ENCODE measurements at places on chromosomes 5 and 9.

GRCh38 chr5:169701910-169702451, 64.9 kb downstream of the DOCK2 start:
- DNase-seq: peak; percentile 73

DNA sequence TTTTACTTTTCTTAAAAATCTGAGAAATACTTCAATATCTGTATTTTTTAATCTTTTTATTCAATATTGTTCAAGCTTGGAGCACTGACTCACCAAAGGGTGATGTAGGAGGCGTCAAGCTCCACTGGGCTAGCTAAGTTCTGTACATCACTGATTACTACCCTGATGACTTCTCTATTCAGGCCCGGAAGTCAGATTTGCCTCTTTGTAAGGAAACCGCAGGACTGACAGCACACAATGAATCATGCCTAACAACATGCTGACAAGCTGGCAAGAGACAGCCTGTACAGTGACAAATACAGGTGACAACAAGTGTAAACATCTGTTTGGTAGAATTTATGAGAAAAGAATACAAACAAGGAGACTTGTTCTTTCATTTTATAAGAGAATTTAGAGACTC, 627.9 kb upstream of the RORB start:
- DNase-seq: peak; percentile 78

- DNase-seq: peak; percentile 2
Measured at GRCh38 chr5:108339220-108339619, 42.7 kb downstream of the FBXL17 start.

GRCh38 chr9:10127867-10128266, 484.9 kb downstream of the PTPRD start:
- DNase-seq: no peak

- no peak for DNase-seq
Measured at GRCh38 chr9:34276772-34277171, 52.3 kb downstream of the KIF24 start.

- no peak for DNase-seq
Measured at GRCh38 chr5:154740957-154741356, 14.2 kb upstream of the LARP1 start.

- DNase-seq: peak; percentile 84
Measured at GRCh38 chr9:116365056-116365471, 211.5 kb downstream of the PAPPA start.

DNA sequence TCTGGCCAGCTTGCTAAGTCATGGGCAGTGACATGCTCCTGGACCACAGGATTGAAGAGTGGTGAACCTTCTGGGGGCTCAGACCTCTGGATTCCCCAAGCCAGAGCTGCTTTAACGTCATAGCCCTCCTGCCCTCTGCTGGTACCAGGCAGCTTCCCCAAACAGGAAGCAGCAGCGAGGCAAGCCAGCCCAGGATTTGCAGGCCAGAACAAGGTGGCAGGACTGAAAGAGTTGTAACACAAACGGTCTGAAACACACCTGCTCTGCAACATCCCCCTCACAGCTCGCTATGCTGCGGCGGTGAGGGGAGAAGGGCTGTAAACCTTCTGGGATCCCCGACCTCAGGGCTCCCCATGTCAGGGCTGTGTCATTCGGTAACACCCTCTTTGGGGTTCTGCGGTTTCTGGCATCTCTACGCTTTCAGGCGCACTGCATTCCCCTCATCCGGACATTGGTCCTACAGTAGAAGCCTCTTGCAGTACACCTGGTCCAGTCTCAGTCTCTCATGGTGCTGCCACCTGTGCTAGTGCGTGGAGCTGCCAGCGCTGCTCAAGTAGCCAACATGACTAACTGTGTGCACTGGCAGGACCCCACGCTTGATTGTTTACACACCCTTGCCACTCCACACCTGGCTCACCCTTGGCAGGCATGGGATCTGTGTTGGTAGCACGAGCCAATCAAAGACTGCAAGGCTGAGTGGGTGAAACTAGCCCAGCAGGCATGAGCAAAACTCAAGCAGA, 893.3 kb downstream of the PTPRD start:
- DNase-seq: no peak

GRCh38 chr5:11304641-11305040, 543.6 kb upstream of the DAP start:
- no peak for DNase-seq

DNA sequence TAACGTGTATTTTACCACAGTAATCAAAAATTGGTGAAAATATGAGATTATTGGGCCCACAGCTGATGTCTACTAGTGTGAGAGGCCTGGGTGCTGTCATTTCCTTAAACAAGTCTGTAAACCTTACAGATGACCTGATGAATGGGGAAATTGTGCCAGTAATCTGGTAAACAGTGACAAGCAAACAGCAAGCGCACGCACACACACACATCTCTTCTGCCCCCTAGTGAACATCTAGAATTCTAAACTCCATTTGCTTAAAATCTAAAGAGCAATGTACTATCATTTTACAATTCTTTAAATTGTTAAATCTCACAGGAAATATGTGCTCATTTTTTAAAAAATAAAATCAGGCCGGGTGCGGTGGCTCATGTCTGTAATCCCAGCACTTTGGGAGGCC, 7.5 kb upstream of the RAPGEF1 start:
- peak; percentile 83 for DNase-seq

DNA sequence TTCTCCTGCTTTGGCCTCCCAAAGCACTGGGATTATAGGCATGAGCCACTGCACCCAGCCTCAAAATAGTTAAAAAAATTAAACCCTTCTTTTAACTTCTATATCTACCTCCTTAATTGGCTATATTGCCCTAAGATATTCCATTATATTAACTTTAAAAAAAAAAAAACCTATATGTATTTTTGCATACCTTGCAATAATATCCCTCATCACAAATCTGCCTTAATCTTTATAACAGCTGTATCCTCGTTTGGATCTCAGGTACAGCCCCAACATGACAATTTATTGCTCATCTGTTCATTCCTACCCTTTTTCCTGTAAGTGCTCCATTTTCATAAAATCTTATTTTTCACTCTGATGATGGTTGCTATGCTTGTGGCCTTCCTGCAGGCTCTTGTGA, 12.7 kb downstream of the GNPDA1 start:
- DNase-seq: no peak

- peak; percentile 62 for DNase-seq
Measured at GRCh38 chr9:134545543-134546245, 95.9 kb upstream of the COL5A1 start.
